ENCODE measurements at places on chromosomes 2 and 18.

GRCh38 chr18:34942276-34942675 lies 98.9 kb upstream of the MAPRE2 start:
- DNase-seq = no peak

- DNase-seq = no peak
Observed at GRCh38 chr18:57555134-57555533, 31.4 kb downstream of the FECH start.

DNA sequence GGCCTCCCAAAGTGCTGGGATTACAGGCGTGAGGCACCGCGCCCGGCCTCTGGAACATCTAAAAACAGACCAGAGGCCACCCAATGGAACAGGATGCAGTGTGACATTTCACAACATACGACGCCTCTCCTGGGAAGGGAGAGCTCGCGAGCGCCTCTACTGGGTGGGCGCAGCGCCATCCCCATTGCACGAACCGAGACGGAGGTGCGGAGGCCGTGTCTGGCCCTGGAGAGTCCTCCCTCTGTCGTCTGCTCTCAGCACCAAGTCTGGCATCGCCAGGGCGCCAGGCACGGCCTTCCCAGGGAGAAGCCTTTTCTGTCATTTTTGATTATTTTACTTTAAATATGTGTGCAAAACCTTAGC lies 9.4 kb upstream of the GBX2 start:
- no peak for DNase-seq

DNA sequence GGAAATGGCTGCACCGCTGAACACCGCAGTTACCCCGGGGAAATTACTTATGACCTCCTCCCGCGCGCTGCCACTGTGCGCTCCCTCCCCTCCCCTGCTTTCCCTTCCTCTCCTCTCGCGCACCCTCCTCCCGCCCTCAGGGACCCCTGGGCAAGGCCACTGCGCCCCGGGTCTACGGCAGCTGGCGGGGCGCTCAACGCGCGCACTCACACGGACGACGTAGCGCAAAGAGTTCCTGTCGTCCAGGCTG lies 7.9 kb downstream of the ALPP start:
- no peak for DNase-seq

- DNase-seq = no peak
Observed at GRCh38 chr2:234494361-234495250, 2.3 kb downstream of the ARL4C start.

DNA sequence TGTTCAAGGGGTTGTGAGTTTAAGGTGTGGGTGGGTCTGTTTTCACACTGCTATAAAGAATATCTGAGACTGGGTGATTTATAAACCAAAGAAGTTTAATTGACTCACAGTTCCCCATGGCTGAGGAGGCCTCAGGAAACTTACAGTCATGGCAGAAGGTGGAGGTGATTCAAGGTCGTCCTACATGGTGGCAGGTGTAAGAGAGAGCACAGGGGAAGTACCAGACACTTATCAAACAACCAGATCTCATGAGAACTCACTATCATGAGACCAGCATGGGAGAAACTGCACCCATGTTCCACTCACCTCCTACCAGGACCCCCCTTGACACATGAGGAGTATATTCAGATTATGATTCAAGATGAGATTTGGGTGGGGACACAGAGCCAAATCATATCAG lies 38.0 kb downstream of the RHBDD1 start:
- no peak for DNase-seq

- no peak for DNase-seq
Observed at GRCh38 chr2:169329688-169330554, 32.4 kb downstream of the LRP2 start.

- no peak for DNase-seq
Observed at GRCh38 chr2:103738108-103738507, 976.3 kb downstream of the TMEM182 start.

- no peak for DNase-seq
Observed at GRCh38 chr2:122206101-122206500, 450.6 kb downstream of the TSN start.

DNA sequence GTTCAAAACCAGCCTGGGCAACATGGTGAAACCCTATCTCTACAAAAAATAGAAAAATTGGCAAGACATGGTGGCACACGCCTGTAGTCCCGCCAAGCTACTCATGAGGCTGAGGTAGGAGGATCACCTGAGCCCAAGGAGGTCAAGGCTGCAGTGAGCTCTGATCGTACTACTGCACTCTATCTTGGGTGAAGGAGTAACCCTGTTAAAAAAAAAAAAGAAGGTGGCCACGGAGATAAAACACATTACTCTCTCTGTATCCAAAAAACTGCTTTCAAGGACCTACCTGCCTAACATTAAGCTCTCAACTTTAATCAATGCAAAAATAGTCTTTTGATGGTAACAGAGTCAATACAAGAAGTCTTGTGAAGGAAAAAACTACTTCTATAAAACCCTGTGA lies 57.3 kb downstream of the BAZ2B start:
- DNase-seq = no peak
